ENCODE measurements at places on chromosomes 2 and 18. TPM values are rescaled to one million over a fixed set of nuclear protein-coding genes. Genes with fewer than 3 reads are reported as not detected.

The TCF23 gene
- not detected for total RNA-seq

The PMAIP1 gene
- 20.9 TPM for total RNA-seq

The RAB12 gene
- total RNA-seq, result 44.1 TPM

The LOXL3 gene
- total RNA-seq, result 2.0 TPM

The GTF2A1L gene
- 0.13 TPM for total RNA-seq

The ST6GAL2 gene
- total RNA-seq, result 0.63 TPM

The ALPP gene
- not detected for total RNA-seq

The ARMC9 gene
- 6.0 TPM for total RNA-seq

GRCh38 chr2:60957643-60958042 is 59.9 kb upstream of the PEX13 start:
- peak; percentile 96 for DNase-seq

DNA sequence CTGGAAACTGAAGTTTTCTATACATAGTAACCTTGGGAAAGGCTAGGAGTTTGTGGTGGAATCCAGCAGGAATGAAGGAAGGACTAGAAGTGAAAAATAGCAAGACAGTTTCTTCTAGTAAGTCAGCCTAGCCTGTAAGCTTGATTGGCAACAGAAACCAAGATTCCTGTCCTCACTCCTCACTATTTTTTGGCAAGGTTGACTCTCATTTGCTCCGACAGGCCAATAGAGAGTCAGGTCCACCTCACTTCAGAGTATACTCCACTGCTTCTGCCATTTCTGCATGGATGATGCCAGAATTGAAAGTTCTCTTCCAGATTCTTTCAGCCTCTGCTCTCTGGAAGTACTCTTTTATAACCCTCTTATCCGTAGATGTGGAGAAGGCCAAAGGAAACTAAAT is 352.4 kb downstream of the ZNF516 start:
- no peak for DNase-seq

DNA sequence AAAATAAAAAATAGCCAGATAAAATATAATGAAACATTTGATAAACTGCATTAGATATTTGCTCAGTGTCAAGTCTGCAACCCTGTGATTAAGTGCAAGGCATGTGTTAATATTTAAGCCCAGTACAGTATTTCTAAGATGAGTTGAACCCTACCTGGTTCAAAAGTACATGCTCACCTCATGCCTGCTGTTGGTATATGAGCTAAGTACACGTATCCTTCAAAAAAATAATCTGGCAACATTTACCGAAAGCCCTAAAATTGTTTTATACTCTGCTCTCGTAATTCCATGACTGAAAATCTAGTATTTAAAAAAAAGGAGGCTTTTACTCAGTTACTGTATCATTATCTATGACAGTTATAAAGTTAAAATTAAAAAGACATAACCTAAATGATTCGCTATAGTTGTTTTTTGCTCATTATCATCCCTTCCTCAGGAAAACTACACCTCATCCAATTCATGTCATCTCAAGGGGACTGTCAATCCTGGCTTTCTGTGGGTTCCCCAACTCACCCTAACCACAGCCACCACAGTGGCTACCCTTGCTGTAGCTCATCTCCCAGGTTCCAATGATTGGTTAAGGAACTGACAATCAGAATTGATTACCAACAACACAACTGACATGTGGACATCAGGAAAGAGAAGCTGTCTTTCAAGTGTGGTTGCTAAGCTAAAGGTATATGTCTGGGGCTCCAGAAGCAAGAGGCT is 10.6 kb downstream of the TLK1 start:
- DNase-seq, result no peak

- DNase-seq, result peak; percentile 77
These were observed 92.3 kb upstream of the SMAD2 start for GRCh38 chr18:48022531-48023329.

DNA sequence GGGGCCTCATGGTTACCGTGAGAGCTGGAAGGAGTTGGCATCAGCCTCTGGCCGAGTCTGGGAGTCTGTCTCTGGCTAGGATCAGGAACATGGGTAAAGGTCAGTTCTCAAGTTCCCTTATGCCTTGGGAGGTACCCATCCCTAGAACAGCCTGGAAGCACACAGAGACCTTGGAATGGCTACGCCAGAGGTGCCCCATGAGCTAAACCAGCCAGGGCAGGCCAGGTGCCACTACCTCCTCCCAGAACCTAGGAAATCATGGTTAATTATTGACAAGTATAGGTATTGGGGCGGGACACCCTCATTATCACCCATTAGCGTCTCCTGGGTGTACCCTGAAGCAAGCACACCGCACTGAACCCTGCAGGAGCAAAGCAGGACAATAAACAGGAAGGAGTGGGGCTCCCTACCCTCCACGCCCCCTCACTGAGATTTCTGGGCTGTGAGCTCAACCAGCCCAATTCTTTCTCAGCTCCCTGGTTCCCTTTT is 3.0 kb upstream of the ASPRV1 start:
- no peak for DNase-seq

DNA sequence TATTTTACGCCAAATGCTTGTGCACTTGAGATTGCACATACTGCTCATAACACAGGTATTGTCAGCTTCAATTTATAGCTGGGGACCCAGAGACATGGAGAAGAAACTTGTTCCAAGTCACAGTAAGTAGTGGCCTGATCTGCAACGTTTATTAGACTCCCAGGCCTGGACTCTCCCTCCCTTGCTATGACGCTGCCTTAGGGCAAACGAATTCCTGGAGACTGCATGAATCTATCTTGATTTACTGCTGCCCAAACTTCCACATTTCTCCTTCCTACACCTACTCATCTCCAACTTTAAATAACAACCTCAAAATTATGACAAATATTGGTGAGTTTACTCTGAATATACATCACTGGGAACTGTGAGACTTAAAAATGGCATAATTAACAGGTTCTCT is 145.1 kb upstream of the CCDC195 start:
- no peak for DNase-seq

- DNase-seq, result no peak
These were observed 1599.3 kb upstream of the PIK3C3 start for GRCh38 chr18:40355726-40356125.

GRCh38 chr2:145254291-145254690 is 734.4 kb upstream of the ZEB2 start:
- DNase-seq, result no peak

DNA sequence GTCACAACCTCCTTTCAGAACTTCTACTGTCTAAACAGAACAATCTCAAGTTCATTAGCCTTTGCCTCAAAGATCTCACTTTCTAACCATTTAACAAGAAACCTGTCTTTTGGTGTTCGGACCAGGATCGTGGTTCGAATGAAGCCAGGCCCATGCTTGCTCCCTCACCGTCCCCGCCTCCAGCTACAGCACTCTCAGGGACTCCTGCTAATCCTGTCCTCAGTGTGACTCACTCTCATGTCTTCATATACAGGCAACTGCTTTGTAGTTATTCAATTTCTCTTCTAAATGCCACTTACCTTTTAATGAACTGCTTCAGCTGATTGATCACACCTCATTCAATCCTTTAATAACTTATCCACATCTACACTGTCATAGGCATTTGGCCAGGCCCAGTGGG is 15.8 kb downstream of the SERTAD2 start:
- no peak for DNase-seq

GRCh38 chr2:235170536-235171521 is 219.0 kb downstream of the SH3BP4 start:
- DNase-seq, result no peak

DNA sequence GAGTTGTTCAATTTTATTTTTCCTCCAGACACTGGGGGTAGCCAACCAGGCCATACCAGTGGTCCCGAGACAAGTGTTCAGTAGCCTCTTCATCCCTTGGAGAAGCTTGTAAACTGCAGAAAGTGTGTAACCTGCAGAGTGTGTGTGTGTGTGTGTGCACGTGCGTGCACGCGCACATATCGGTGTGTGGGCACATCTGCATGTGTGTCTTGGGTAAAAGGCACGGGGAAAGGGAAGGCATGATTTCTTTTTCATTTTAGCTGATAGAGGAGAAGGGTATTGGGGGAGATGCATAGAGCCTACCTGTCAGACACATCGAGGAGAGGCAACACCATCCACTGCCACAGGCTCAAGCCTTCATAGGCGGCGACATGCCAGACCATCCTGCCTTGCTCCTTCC is 181.4 kb downstream of the CLIP4 start:
- DNase-seq, result no peak

GRCh38 chr2:140308706-140309105 is 1528.5 kb upstream of the NXPH2 start:
- no peak for DNase-seq

- no peak for DNase-seq
These were observed 284.7 kb upstream of the PKDCC start for GRCh38 chr2:41763141-41763540.

DNA sequence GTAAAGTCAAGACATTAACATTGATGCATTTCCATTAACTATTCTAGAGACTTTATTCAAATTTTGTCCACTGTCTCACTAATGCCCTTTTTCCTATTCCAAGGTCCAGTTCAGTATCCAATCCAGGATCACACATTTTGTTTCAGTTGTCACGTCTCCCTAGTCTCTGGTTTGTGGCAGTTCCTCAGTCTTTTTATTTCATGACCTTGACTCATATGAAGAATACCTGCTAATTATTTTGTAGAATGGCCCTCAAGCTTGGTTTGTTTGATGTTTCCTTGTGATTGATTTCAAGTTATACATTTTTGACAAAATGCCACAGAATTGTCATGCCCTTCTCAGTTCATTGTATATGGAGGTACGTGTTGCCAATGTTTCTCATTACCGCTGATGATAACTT is 145.2 kb downstream of the FHOD3 start:
- no peak for DNase-seq

GRCh38 chr18:32770666-32771168 is 2.1 kb downstream of the KLHL14 start:
- no peak for DNase-seq

DNA sequence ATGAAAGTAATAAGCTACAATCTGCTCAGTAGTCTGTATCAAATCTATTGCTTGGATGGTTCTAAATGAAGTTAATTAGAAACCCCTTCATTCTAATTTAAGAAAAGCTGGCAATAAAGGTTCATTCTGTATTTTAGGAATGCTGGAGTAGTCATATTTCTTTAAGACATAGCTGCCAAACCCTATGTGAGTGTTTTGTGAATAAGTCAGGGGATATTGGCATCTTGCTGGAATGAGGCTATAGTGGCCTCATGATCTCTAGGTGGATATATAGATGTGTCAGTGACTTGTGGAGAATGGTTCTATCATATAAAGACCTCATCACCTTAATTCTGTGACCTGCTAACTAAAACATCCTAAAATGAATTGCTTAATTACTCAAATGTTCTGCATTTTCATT is 196.3 kb downstream of the PDE1A start:
- no peak for DNase-seq

DNA sequence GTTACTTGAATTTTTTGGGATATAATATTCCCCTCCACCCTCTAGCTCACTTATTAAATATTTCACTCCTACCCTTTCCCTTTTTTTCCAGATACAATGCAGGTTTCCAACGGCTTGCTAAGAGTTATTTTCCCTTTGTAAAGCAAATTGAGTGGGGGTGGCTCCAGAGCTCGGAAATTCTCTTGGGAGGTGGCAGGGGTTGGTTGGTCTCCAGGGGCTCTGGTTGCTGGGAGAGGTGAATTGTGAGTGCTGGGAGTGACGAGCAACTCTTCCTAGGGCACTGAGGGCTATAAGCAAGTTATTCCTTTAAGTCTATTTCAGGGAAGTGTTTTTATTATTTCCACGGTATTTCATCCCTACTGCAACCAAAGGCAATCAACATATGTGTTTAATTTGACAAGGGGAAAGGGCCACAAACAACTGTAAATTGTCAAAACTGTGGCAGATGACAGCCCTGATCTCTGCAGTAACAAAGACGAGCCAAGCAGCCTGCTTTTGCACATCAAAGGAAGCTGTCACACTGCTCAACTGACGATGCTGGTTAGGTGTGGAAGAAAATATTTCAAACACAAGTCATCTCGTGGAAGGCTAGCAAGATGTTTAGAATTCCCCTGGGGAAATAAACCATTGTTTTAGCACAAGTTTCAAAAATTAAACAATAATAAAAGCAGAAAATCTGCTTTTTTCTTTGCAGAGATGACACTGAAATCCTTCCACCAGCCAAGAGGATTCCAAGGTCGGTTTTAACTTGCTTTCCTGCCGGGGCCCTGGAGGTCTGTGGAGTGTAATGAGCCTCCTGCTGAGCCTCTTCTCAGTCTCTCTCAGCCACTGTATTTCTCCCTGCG is 34.8 kb upstream of the ASXL2 start:
- no peak for DNase-seq

- DNase-seq, result no peak
These were observed 3.0 kb upstream of the CHMP3 start for GRCh38 chr2:86566158-86566820.

- no peak for DNase-seq
These were observed 219.6 kb downstream of the CELF4 start for GRCh38 chr18:37346048-37346447.

DNA sequence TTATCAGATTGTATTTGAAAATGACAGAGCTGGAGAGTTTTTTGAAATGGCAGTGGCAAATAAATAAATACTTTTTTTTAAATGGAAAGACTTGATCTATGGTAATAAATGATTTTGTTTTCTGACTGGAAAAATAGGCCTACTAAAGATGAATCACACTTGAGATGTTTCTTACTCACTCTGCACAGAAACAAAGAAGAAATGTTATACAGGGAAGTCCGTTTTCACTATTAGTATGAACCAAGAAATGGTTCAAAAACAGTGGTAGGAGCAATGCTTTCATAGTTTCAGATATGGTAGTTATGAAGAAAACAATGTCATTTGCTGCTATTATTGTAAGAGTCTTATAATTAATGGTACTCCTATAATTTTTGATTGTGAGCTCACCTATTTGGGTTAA is 30.9 kb downstream of the CD28 start:
- no peak for DNase-seq

- no peak for DNase-seq
These were observed 300.8 kb downstream of the NDUFA10 start for GRCh38 chr2:239724194-239724849.

DNA sequence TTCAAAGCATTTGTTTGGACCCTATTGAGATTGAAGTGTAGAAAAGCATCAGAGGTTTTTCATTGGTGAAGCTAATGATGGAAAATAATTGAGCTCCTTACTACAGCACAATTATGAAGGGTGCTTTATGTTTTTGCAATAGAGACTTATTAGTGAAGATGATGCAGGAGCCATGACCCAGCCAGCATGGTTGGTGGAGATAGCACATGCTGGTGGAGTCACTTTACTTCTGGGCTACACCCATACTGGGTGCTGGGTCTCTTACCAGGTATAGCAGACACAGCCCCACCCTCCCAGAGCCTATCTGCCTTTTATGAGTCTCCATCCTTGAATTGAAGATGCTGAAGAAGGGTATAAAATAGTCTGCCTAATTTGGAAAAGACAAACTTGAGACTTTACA is 3.6 kb downstream of the ACP1 start:
- no peak for DNase-seq

DNA sequence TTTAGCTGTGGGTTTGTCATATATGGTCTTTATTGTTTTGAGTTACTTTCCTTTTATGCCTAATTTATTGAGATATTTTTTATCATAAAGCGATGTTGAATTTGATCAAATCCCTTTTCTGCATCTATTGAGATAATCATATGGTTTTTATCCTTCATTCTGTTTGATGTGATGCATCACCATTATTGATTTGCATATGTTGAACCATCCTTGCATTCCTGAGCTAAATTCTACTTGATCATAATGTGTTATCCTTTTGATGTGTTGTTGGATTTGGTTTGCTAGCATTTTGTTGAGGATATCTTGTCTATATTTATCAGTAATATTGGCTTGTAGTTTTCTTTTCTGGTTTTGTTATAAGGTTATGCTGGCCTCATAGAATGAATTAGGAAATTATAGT is 308.5 kb downstream of the ADCYAP1 start:
- DNase-seq, result no peak

Measured in dermis microvascular lymphatic vessel endothelial cell (primary cell).